ENCODE measurements at places on chromosomes 5 and 9.

- DNase-seq: no peak
These were observed at the start of gene GABRP for GRCh38 chr5:170783498-170784247. Gene GABRP (plus strand): TSS chr5:170783725. CDS start chr5:170788616, 4,891 bp downstream.

- DNase-seq: no peak
These were observed 39.8 kb downstream of the ANXA2R start for GRCh38 chr5:43000111-43000840.

- DNase-seq: no peak
These were observed 166.4 kb downstream of the KDM4C start for GRCh38 chr9:6924149-6924548.

- no peak for DNase-seq
These were observed 9.6 kb downstream of the FBXO38 start for GRCh38 chr5:148393390-148393741.

DNA sequence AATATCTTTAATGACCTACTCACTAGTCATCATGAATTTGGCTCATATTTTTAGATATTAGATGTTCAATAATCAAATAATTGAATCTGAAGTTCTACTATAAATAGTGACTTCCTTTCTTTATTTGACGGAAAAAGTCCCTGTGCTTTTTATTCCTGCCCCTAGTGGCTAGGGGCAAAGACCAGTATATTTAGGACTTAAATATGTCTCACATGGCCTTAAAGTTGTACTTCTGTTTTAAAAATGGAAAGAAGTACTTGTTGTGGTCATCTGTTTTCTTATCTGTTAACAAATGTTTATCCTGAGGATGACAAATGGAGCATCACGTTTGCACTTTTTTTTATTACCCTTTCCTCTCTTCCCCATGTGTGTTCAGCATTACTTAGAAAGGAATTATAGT, 89.2 kb upstream of the GRHPR start:
- DNase-seq: no peak

GRCh38 chr5:1516615-1517601, 6.9 kb downstream of the LPCAT1 start:
- DNase-seq: no peak

DNA sequence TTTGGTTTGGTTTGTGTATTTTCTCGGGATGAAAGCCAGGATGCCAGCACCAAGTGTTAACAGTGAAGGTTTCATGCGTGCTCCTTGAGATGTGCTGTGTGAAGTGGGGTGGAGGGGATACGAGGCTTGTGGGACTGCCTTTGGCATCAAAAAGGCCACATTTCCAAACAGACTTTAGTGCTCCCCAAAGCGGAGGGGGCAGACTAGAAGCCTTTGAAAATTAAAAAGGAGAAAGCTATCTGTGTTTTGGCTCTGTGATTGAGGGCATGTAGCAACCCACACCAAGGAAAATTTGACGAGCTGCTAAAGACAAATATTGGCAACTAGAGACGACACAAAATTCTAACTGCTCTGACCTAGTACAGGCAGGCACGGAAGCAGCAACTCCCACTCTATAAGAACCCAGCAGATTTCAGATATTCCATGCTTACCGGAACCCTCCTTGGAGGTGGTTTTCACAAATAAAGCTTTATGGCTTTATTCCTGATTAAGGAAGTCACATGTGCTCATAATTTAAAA, 154.5 kb downstream of the ARSB start:
- DNase-seq: no peak

DNA sequence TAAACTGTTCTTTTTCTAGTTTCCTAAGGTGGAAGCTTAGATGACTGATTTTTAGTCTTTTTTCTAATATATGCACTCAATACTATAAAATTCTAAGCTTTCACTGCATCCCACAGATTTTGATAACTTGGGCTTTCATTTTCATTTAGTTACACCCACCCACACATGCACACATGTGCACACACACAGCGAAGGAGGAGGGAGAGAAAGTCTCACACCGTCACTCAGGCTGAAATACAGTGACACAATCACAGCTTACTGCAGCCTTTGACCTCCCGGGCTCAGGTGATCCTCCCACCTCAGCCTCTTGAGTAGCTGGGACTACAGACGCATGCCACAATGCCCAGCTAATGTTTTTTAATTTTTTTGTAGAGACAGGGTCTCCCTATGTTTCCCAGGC, 96.5 kb downstream of the SMIM23 start:
- no peak for DNase-seq

DNA sequence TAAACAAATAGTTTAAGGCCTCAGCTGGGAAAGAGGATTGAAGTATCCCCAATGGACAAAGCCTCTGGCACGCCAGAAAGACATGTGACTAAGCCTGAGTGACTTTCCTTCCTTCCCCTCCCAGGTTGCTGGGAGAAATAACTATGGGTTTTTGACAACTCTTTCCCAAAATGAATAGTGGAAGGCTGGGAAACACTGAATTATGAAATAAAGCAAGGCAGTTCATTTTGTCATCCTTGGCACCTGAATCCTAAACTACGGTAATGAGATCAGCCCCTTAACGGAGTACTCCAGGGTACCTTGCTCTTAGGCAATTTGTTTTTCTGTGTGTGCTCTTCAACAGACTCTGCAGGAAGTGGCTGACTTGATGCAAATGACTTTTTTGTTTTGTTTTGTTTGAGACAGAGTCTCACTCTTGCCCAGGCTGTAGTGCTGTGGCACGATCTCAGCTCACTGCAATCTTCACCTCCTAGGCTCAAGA, 75.2 kb downstream of the LMNB1 start:
- no peak for DNase-seq

DNA sequence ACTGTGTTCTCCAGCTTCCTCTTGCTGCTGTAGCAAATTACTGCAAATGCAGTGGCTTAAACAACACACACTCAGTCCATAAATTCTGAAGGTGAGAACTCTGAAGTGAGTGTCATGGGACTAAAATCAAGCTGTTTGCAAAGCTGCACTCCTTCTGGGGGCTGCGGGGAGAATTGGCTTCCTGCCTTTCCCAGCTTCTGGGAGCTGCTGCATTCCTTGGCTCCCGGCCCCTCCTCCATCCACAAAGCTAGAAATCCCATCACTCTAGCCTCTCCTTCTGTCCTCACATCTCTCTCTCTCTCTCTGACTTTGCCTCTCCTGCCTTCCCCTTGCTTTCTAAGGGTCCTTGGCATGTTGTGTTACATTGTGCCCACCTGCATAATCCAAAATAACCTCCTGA, 14.2 kb upstream of the MED10 start:
- no peak for DNase-seq

DNA sequence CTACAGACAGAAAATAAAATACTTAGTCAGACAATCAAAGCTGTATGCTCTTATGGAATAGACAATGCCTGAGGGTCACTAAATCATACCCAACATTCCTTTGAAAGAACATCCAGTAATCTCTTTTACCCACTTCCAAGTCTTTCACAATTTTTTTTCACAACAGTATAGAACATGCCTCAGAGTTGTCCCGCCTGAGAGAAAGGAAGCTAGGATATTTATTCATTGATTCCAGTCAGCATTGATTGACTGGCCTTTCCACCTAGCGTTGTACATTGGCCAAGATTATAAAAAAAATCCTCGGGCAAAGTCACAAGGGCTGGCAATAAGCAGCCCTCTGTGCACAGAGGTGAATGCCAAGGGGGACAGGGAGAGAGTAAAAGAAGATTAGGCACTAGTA, 318.1 kb upstream of the PIK3R1 start:
- no peak for DNase-seq

- DNase-seq: no peak
These were observed 14.1 kb upstream of the MAP1B start for GRCh38 chr5:72093217-72093616.

GRCh38 chr9:87554171-87554910, 56.7 kb downstream of the DAPK1 start:
- no peak for DNase-seq

GRCh38 chr9:100063185-100063584, 35.6 kb downstream of the ERP44 start:
- DNase-seq: no peak

DNA sequence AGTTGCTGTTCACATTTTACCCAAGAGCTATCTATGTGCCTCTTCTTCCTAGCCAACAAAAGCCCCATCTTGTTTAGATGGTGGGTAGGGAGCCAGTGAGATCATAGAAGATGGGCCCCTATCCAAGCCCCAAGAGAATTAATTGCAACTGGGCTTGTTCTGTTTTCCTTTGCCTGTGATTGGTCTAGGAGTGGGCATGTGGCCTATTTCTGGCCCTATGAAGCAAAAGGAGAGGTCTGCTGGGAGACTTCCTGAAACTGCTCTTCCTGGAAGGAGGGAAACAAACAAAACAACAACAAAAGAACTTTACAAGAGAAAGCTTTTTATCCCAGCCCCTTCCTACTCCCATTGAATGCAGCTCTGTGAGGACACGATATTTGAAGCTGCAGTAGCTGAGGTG, 32.5 kb upstream of the ALDOB start:
- DNase-seq: no peak

DNA sequence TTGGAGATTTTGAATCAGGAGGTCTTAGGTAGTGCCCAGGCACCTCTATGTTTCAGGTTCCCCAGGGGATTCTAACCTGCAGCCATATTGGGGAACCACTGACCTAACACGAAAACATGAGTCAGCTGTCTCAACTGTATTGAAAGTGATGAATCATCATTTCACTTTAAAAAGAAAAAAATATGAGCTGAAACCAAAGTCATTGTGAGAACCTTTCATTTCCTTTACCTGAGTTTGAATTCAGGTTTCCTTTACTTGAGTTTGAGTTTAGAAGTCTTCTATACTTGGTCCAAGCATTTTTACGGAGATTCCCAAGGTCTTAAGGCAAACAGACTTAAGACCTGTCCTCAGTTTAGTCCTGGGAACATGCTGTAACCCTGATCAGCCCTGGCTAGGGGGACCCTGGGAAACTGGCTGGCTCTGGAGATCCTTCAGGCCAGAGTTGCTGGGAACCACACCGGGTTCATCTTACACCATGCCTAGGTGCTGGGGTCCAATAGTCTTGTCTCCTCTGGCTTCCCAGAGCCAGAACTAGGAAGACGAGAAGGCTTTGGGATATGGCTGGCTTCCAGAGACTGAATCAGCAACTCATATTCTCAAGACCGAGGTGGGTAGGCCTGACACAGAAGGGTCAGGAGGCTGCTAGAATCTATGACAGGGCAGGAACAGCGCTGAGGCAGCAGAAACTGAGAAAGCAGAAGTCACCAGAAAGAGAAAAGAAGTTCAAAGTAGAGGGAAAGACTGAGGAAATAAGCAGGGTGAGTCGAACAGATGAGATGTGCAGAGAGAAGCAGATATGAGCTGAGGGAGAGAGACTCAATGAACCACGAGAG, 16.4 kb upstream of the PDCD1LG2 start:
- no peak for DNase-seq

- DNase-seq: no peak
These were observed 15.2 kb downstream of the FKBP15 start for GRCh38 chr9:113205861-113206260.

GRCh38 chr5:123116058-123116457, 27.0 kb downstream of the PRDM6 start:
- no peak for DNase-seq

GRCh38 chr5:143741421-143741820, 70.5 kb upstream of the HMHB1 start:
- no peak for DNase-seq

GRCh38 chr5:166909040-166909439, 1382.4 kb upstream of the WWC1 start:
- DNase-seq: no peak

- DNase-seq: no peak
These were observed 4.9 kb upstream of the NR5A1 start for GRCh38 chr9:124511891-124512805.

DNA sequence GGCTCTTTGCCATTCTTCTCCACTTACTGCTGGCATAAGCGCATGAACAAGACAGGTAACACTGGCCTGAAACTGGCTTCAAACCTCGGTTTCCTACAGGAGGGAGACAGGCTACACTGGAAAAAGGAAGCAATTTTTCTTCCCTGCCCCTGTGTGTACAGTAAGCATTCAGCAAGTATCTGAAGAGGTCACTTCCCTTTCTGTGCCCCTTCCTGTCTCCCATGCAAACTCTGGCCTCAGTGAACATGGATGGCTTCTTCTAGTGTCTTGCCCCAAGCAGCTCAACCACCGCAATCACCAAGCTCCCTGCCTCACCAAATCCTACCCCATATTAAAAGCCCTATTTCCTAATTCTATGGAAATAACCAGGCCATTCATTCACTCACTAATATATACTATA, 42.4 kb downstream of the SERINC5 start:
- no peak for DNase-seq

DNA sequence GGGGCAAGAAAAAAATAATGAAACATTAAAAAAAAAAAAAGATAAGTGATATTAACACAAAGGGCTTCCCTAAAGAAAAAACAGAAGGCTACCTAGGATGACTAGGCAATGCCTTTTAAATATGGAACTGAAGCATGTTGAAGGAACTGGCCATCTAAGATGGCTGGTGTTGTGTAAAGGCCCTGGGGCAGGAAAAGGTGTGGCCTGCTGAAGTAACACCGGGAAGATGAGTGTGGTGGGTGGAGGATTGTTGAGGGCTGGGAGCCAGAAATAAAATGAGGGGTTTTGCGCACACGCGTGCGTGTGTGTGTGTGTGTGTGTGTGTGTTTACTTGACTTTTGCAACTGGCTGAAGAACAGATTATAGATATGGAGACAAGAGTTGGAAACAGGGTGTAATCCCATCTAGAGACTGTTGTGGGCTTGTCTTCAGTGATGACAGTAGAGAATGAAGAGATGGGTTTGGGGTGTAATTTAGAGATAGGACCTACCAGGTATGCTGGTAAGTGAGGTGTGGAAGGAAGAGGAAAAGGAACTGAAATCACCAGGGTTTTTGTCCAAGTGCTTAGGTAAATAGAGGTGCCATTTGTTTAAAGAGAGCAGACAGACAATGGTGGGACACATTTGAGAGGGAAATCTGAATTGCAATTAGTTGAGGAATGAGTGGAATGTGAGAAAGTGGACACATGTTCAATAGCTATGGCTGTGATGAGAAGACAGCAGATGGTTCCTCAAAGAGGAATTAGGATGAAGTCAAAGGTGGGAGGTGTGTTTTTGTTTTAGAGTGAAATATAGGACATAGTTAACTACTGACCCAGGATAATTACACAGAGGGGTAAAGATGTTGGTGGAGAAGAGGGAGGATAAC, 33.9 kb downstream of the RAD23B start:
- no peak for DNase-seq

GRCh38 chr9:27633764-27634163, 60.5 kb upstream of the C9orf72 start:
- DNase-seq: no peak

GRCh38 chr9:127291246-127291778, 26.7 kb downstream of the GARNL3 start:
- DNase-seq: no peak

GRCh38 chr5:151255621-151256286, 2.8 kb downstream of the GM2A start:
- DNase-seq: no peak

GRCh38 chr5:115872447-115872846, 30.7 kb downstream of the AP3S1 start:
- no peak for DNase-seq
